GM12865 (cell line): ENCODE measurements at places on chromosomes 7 and 10.

- peak; percentile 7 for DNase-seq
These were observed 332.9 kb upstream of the PRKCQ start for GRCh38 chr10:6912929-6913328.

- DNase-seq = no peak
These were observed 189.1 kb downstream of the LRRTM3 start for GRCh38 chr10:67114945-67115344.

GRCh38 chr7:9962742-9963141, 1010.9 kb upstream of the PHF14 start:
- no peak for DNase-seq

DNA sequence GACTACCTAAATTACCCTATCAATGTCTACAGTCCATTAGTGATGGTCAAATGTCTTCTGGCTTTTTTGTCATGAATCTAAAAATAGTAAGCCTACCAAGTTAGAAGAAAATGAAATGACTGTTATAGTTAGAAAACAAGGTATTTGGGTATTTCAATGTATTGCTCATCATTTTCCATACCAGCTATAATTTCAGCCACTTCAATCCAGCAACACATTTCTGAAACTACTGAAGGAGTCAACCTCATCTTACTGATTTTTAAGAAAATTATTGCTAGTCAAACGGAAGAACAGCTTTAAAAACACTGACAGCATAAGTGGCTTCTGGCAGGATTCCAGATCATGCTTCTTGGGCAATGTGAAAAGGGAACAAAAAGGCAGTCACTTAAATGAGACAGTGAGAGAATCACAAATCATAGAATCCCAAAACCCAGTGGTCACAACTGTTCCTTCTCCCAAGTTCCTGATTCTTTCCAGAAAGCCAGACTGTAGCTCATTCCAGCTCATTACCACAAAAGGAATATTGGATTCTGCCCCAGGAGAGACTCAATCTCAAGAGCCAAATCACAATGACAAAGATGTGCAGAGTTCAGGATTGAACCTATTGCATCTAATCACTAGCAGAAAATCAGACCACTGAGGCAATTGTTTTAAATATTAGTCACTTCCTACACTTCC, 61.2 kb upstream of the LRRN3 start:
- peak; percentile 61 for DNase-seq

DNA sequence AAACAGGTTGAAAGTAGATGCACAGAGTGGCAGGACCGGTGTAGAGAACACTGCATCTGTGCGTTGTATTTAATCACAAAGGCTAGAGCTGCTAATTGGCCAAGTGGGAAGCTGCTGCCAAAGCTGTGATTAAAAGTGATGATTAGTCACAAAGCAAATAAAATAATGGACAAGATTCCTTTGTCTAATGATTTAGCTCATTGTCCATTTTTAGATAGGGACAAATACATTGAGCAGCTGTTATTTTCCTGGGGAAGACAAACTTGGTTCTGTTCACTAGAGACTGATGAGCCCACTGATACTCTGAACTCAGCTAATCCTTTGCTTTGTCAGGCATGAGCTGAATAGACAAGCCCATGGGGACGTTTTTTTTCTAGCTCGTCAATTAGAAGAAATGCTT, 19.7 kb downstream of the UBE3C start:
- no peak for DNase-seq

DNA sequence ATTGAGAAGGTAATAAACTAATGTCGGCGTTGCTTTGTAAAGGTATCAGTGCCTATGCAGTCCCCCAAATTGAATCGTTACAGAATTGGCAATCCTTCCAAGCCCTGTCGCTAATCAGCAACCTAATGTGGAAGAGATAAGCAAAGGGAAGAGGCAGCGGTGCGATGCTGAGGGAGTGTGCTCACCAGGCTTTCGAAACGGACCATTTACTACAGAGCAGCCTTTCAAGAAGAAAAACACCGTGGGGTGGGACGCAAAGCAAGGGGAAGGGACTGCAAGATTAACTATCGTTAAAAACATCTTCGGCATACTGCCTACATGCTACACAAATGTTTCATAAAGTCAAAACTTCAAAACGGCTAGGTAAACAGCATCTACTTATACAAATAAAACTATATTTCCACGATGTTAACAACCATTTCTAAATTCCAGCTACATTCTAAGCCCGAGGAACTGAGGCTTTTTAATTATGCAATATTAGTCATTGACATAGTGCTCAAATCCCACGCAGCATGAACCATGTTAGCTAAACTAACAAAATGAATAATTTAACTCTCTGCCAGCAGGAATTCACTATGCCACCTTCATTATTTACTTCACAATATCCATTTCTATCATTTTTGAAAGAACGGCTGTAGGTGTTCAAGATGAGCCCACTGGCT, 85.2 kb downstream of the CHCHD3 start:
- DNase-seq = no peak

DNA sequence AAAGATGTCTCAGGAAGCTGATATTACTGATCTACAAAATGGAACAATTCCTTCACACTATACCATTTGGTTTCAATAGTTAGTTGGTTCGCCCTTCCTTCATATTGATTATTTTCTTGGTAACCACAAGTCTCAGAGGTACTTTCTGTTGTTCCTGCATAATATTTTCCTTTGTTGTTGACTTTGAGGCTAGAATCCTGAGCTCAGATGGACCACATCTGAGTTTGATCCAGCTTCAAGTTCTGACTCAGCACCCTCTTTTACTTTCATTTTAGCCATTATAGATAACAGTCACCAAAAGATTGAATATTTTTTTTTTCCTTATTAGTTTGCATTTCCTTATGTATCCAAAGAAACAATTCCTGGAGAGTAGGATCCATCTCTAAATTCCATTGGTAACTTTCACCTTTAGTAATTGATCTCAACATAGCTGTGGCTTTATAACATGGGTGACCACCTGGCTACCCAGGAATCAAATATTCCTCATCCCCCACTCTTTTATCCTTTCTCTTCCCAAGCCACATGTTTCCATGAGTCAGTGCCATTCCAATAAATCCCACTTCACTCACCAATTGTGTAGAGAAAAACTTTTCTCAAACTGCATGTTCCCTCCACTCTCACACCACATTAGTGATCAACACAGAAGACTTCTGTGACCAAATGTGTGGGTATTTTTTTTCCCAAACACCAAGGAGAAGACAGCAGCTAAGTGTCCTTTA, 9.7 kb upstream of the ABCA13 start:
- no peak for DNase-seq

DNA sequence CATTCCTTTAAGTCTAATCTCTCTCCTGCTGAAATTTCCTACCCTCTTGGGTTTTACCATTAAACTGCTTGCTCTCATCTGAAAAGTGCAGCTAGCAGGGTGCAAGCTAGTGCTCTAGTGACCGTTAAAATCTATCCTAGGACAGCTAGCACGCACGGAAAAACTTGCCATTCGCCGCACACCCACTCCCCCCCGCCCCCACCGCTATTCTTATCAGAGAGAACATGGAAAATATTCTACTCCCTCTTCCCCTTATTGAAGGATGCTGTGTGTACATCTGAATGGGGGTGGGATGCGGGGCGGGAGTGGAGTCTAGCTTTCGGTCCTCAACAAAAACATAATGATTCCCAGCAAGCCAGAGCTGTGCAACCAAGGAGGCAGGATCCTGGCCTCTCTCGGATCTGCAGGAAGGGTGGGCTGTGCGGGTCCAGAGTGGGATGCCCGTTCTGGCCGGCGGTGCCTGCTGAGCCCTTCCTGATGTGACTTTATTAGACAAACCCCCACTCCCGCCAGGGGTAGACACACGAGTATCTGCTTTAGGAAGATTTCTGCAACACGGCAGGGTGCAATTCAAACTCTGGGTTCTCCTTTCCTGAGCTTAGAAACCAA, 1.1 kb upstream of the ADRA2A start:
- DNase-seq = no peak

GRCh38 chr10:103916876-103917275, 1.1 kb downstream of the STN1 start:
- no peak for DNase-seq

DNA sequence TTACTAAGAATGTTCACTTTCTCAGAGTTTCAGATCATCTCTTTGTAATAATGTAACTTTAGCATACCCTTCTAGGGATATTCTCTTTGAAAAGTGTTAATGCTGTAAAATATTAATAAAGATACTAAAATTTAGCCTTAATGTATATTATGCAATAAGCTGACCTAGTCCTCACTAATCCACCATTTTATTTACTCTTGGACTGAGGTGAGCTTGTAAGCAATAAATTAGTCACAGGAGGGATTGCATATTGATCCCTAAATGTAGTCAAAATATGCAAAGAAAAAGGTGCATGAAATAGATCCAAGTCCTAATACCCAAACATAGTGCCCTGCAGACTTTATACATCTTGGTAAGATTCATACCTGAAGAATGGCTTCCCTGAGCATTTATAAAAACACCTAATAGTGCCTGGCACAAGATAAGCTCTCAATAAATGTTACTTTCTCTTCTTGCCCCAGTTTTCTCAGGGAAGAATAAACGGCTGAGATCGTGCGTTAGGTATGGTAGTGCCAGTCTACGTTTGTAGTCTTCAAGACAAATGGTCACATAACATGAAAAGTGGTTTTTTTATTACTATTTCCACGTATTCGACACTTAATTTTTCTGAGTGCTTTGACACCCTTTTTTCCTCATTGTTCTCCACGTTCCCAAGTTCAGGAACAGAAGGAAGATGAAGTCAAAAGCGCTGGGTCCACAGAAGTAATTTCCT, 14.3 kb downstream of the INSIG1 start:
- DNase-seq = no peak

DNA sequence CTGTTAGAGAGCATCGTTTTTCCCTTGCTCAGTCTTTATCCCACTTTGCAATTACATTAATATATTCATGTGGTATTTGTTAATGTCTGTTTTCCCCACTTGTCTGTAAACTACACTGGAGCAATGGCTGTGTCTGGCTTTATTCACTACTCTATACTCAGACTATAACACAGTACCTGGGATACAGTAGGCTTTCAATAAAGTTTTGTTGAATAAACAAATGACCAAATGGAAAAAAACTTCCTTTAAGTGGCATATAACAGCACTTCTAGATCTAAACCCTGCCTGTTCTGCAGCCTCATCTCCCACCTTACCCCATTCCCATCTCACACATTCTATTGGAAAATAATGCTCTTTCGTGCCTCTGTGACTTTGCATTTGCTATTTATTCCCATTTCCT, 57.3 kb upstream of the SPOCK2 start:
- no peak for DNase-seq

- DNase-seq = peak; percentile 40
These were observed 18.1 kb upstream of the LIPK start for GRCh38 chr10:88687853-88688467.

- DNase-seq = no peak
These were observed 7.5 kb upstream of the KLF14 start for GRCh38 chr7:130741331-130741995.

DNA sequence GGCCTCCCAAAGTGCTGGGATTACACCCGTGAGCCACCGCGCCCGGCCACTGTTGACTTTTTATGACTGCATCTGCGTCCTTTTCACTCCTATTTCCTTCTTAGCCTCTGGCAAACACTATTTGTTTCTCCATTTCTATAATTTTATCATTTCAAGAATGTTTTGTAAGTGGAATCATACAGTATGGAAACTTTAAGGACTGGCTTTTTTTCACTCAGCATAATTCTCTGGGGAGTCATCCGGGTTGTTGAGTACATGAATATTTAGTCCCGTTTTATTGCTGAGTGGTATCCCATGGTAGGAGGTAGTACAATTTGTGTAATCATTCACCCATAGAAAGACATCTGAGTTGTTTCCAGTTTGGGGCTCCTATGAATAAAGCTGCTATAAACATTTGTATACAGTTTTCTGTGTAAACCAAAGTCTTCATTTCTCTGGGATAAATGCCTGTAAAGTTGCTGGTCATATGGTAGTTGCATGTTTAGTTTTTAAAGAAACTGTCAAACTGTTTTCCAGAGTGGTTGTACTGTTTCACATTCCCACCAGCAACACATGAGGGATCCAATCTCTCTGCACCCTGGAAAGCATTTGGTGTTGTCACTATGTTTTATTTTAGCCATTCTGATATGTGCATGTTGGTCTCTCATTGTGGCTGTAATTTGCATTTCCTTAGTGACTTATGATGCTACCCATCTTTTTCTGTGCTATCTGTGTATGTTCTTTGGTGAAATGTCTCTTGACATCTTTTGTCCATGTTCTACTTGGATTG, 139.6 kb upstream of the EEPD1 start:
- DNase-seq = no peak

- DNase-seq = no peak
These were observed 26.2 kb downstream of the ANTXRL start for GRCh38 chr10:46312953-46313352.

GRCh38 chr7:24800667-24801066, 43.4 kb upstream of the GSDME start:
- no peak for DNase-seq

- DNase-seq = peak; percentile 24
These were observed 105.5 kb downstream of the KCNMA1 start for GRCh38 chr10:77532068-77532467.

- no peak for DNase-seq
These were observed 14.2 kb downstream of the RAB11FIP2 start for GRCh38 chr10:118032564-118032963.
